Body of pancreas (tissue), 4 donors: ENCODE measurements at places on chromosomes 1 and 21. TPM values are rescaled to one million over a fixed set of nuclear protein-coding genes. Genes with fewer than 3 reads are reported as not detected.

NCMAP gene
- total RNA-seq = 12.7 TPM

DNA sequence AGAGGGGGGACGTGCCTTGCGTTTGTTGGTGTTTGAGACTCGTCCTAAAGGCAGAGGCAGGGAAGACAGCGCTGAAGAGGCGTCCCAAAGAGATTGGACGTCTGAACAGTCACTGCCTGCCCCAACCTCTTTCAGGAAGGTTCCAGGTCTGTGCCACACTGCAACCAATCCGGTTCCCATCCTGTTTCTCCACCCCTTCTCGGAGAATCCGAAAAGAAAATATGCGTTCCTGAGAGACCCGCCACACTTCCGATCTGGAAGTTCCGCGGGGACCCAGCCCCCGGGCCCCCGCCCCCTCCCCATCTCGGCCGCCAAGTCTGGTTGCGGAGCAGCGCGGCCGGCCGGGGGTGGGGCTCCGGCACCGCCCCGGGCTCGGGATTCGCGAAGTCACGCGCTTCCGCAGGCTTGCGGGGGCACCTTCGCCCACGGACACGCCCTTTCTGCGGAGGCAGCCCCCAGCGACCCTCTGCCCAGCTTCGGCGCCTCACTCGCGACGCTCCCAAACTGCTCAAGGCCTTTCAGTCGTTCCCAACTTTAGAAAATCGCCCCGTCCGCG lies 124.5 kb upstream of the DPYD start:
- DNase-seq = no peak

GRCh38 chr1:154325583-154326545 lies 539 bp downstream of the ATP8B2 start:
- DNase-seq = peak; percentile 62

DNA sequence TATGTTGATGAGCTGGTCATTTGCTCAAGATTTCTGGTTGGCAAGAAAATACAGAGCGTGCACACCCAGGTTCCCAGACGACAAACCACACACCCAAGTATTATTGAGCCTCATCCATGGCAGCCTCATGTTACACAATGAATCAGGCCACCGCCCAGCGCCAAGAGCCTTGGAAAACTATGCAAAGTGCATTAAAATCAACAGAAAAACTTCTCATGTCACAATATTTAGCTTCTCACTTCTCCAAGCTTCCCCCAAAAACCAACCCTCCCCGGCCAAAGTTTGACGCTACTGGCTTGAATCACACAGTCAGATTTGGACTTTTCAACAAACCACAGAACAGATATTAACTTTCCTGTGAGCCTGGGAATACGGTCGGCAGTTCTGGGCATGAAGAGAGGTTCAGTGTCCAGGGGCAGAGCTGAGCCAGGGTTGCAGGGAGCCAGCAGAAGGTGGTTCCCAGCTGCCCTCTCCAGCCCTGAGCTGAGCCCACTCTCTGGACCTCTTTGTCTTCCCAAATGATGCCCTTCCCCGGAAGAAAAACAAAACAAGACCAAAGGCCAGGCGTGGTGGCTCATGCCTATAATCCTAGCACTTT lies 71.1 kb downstream of the SETD4 start:
- no peak for DNase-seq

GRCh38 chr21:31459457-31459856 lies 115.4 kb upstream of the TIAM1 start:
- no peak for DNase-seq

- no peak for DNase-seq
Measured at GRCh38 chr1:158933621-158934020, 2.3 kb downstream of the PYHIN1 start.

ASPM gene
- 0.66 TPM for total RNA-seq

GRCh38 chr1:241646201-241646600 lies 5.9 kb upstream of the WDR64 start:
- no peak for DNase-seq

DNA sequence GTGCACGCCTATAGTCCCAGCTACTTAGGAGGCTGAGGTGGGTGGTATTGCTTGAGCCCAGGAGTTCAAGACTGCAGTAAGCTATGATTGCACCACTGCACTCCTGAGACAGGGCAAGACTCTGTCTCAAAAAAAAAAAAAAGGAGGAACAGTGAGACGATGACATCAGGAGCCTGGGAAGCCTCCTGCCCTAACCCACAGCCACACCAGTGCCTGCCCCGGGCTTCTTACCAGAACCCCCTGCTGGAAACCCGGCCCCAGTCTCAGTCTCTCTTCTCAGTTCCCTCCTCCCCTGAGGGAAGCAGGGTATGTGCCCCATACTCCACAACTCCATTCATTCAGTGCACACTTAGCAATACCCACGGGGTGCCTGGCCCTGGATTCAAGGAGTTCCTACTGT lies 9.1 kb downstream of the COL8A2 start:
- no peak for DNase-seq

- DNase-seq = no peak
Measured at GRCh38 chr1:9410737-9411297, 118.1 kb downstream of the SPSB1 start.

TGFB2 gene
- total RNA-seq = 4.9 TPM

DNA sequence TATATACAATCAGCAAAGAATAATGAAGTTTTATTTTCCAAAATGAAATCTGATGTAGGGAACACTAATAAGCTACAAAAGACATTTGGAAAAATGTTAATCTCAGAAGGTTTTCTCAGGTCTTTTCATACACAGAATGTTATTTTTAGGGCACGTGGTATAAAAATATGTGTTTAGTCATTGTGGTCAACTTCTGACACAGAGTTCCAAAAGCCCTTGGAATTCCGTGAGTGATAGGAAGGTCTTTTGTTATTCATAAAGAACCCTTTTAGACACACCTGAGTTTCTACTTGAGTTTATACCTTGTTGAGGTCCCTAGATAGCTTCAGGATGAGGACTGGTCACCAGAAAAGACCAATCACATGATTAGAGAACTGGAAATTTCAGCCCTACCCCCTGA lies 277.6 kb upstream of the NCAM2 start:
- DNase-seq = no peak
